ENCODE measurements at places on chromosomes 16 and 17. TPM values are rescaled to one million over a fixed set of nuclear protein-coding genes. Genes with fewer than 3 reads are reported as not detected.

MEOX1 gene
- 7.9 TPM for total RNA-seq

TMC5 gene
- total RNA-seq: 1.9 TPM

C17orf107 gene
- 9.5 TPM for total RNA-seq

SDR42E2 gene
- total RNA-seq: not detected

KRTAP2-1 gene
- total RNA-seq: not detected

CXCL16 gene
- total RNA-seq: 9.7 TPM

CDH15 gene
- 4.2 TPM for total RNA-seq

BCKDK gene
- 21.9 TPM for total RNA-seq

EPN3 gene
- 0.82 TPM for total RNA-seq

CDYL2 gene
- total RNA-seq: 8.1 TPM

PRR14 gene
- 26.1 TPM for total RNA-seq

MT1E gene
- total RNA-seq: 3.1 TPM

DNAI2 gene
- 0.44 TPM for total RNA-seq

NLE1 gene
- total RNA-seq: 24.4 TPM

All from camera-type eye (tissue), 1 donor.